ENCODE measurements at places on chromosomes 6 and 20.

DNA sequence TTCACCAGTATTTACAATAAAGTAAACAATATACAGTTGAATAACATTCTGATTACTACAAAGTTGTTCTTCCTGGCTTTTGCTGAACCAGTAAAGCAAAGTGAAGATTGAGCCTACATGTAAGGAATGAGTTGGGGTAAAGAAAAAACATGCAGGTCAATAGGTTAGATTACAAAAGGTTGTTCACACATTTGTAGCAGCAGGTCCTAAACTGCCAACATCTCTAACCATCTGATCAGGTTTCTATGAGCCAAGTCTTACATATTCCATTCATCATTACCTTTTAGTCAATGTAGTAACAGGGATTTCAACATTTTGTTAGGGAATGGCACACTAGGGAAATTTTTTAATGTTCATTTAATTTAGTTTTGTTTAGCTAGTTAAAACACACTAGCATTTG lies 9.3 kb upstream of the CALHM6 start:
- DNase-seq = no peak

DNA sequence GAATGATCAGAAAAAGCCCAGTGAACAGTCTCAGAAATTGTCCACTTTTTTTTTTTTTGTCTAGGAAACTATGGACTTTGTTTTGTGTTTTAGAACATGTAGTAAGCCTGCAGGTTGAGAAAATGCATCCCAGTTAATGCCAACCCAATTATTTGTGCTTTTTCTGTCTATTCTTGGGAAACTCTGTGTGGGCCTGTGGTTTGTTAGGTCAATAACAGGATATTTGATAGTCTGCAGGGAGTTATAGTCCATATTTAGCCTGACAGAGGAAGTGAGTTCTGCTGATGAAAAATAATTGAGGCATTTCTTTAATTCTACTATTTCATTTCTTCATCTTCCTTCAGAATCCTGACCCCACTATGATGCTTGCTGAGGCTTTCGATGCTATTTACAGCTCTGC lies 154.0 kb upstream of the LAMP5 start:
- no peak for DNase-seq

GRCh38 chr20:21514553-21515251 lies 838 bp upstream of the NKX2-2 start:
- DNase-seq = no peak

DNA sequence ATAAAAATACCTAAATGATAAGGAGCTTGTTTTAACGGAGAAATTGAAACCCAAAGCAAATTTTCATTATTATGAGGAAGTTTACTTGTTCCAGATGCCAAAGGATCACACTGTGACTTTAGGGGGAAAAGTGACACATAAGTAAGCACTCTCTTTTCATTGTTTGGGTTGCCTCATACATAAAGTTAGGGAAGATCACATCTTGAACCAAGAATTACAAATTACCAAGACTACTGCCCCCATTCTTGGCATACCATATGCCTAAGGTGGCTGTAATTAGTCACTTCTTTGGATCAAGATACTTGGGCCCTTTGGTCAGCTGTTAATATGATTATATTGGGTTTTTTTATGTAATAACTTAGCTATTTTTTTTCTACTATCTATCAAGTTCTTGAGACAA lies 269.0 kb downstream of the COL12A1 start:
- peak; percentile 73 for DNase-seq

DNA sequence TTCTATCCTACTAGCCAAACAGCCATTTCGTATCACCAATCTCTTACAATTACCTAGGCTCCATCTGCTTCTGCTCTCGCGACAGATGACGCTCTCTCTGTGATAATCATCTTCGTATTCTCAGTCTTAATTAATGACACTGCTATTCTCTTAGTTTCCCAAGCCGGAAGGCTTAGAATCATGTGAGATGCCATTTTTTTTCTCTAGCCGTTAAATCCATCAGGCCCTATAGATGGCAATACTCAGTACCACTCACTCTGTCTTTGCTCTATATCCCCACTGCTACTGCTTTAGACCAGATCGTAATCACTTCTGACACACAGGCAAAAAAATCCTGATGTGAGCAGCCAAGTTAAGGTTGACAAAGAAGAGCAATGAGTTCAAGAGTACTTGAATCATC lies 2.1 kb upstream of the THEMIS start:
- no peak for DNase-seq

GRCh38 chr6:44297063-44298038 lies 15.8 kb downstream of the AARS2 start:
- peak; percentile 18 for DNase-seq

DNA sequence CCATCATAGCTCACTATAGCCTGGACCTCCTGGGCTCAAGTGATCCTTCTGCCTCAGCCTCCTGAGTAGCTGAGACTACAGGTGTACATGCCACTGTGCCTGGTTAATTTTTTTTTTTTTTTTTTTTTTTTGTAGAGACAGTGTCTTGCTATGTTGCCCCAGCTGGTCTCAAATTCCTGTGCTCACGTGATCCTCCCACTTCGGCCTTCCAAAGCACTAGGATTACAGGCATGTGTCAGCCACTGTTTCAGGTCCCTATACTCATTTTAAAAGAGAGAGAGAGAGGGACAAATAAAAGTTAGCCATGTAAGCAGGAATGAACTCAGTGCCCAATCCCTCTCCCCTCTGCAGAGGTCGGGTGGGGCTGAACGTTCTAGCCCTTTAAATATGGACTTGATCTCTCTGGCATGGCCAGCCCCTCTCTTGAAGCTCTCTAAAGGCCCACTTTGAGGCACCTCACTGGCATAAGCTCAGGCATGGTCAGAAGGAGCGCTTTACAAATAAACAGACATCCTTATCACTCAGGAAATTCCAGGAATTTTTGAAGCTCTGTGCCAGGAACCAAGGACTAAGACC lies 9.0 kb upstream of the SERPINB1 start:
- DNase-seq = no peak

GRCh38 chr6:4658486-4658885 lies 117.7 kb upstream of the CDYL start:
- no peak for DNase-seq

- DNase-seq = no peak
Observed at GRCh38 chr6:46921731-46922130, at the start of gene ADGRF5. TSS of gene ADGRF5 (minus strand) at chr6:46921938. CDS start at chr6:46906762, 15,176 bp downstream.

- peak; percentile 69 for DNase-seq
Observed at GRCh38 chr6:148565930-148566663, 180.7 kb upstream of the UST start.

- no peak for DNase-seq
Observed at GRCh38 chr20:58625585-58625984, 25.5 kb upstream of the STX16 start.

- peak; percentile 13 for DNase-seq
Observed at GRCh38 chr6:1348675-1349074, 36.8 kb downstream of the FOXQ1 start.

DNA sequence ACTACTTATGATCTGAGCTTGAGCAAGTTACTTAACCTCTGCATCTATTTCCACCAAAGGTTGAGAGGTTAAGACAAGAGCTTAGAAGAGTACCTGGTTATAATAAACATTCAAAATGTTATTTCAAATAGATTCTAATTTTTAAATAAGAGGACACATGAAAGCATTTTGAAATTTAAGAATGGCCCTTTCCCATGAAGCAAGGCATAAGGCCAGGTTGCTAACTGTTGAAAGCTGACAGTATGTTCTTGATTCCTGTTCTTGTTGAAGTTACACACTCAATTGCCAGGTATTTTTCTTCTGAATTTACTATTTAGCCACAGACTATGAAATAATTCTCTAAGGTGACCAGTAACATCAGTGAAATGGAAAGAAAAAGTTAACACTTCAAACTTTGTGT lies 14.5 kb downstream of the C6orf62 start:
- no peak for DNase-seq

DNA sequence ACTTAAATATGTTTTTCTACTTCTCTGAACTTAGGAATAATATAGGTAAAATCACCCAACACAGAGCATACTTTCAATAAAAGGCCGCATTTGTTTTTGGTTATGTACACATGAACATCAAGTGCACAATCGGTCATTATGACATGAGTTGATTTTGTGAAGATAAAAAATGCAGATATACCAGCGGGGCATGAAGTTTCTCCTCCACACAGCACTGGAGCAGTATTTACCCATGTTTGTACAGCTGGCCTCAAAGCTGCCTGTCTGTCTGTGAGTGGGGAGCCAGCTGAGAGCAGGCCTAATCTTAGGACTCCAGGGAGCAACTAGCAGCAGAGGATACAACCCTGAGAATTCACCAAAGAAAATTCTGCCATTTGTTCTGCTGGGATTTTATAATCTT lies 206.5 kb downstream of the TPBG start:
- no peak for DNase-seq

GRCh38 chr6:48222241-48222640 lies 111.2 kb upstream of the PTCHD4 start:
- no peak for DNase-seq

DNA sequence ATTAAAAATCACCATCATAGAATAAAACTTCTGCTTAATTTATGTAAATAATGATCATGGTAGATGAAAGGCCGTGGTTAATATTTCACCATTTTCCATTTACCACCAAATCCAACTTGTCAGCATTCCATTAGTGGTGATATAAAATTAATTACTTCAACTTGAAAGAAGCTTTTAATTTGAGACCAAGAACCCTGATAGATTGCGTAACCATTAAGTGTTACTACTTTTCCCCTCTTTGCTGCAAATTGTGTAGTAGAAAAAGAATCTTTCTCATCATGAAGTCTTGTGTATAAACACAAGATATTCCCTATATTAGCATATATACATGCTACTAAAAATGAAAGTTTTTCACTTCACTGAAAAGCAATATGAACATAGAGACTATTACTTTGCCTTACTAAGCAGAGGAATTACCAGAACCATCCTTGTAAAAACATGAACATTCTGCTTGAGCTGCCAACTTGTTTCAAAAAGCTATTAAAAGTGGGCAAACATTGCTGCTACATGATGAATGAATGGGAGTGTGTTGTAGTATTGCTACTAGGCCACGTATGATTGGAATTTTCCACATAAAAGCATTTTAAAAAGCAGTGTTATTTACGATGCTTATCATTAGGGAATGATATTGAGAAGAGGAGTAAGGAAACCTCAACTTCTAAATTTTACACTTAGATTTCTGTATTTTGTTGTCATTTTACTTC lies 35.0 kb downstream of the STX11 start:
- no peak for DNase-seq

DNA sequence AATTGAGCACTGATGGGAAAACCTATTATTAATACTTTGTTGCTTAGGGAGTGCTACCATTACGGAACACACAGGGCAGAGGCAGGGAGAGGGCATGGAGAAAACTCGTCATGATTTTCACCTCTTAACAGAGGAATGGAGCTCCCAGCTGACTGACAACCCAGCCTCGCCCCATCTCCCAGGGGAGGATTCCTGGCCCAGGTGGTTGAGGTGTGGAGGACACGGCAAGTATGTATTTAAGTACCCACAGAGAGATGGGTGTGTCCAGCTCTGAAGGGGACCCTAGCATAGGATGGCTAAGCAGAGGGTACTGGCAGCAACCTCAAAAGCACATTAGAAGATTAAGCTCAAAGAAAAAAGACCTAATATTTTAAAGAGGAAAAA lies 261.9 kb upstream of the MOCS1 start:
- no peak for DNase-seq

DNA sequence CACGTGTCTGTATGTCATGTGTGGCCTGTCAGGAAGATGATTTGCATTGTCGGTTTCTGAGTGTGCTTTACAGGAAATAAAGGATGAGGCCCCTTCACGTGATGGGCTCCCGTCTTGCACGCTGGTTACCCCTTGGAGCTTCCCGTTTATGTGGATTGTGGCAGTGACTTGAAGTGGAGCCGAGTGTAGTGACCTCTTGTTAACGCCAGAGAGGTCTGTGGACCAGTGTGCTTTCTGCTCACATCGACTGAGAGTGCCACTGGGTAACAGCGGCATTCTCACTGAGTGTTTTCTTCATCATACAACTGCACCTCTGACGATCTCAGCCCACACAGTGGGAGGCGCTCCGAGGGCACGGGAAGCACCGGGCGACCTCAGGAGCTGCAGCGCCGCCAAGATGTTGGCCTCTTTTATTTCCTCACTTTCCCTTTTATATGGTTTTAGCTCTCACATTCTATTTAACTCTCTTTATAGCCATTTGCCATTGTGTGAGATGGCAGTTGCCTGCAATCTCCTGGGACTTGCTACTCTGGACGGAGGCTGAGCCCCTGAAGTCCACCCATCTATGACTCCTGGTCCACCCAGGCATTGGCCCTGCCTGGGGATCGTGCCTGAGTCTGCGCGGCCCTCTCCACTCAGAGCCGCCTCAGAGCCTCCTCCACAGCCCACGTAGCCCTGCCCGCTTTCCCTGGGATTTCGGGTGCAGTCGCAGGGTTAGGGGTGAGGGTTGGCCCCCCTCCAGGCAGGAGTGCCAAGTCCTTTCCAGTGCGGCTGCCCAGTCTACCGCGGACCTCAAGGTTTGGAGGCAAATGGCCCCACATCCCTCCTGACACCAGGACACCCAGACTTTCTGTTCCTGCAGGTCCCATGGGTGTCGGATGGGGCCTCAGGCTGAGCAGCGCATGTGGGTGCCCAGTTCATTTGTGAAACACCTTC lies 238.9 kb downstream of the ERMARD start:
- no peak for DNase-seq

DNA sequence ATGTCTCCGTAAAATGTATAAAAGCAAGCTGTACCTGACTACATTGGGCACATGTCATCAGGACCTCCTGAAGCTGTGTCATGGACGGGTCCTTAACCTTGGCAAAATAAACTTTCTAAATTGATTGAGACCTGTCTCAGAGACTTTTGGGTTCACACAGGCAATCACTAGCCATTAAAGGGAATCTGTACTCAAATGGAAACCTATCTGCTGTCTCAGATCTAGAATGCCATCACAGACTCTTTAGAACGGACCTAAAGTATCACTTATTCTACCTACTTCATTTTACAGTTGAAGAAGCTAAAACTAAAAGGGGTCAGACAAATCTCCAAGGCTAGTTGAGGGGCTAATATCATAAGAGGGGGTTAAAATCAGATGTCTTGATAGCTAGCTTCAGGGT lies 11.1 kb downstream of the SAMD3 start:
- no peak for DNase-seq

GRCh38 chr6:97717086-97717485 lies 434.1 kb upstream of the MMS22L start:
- peak; percentile 9 for DNase-seq

DNA sequence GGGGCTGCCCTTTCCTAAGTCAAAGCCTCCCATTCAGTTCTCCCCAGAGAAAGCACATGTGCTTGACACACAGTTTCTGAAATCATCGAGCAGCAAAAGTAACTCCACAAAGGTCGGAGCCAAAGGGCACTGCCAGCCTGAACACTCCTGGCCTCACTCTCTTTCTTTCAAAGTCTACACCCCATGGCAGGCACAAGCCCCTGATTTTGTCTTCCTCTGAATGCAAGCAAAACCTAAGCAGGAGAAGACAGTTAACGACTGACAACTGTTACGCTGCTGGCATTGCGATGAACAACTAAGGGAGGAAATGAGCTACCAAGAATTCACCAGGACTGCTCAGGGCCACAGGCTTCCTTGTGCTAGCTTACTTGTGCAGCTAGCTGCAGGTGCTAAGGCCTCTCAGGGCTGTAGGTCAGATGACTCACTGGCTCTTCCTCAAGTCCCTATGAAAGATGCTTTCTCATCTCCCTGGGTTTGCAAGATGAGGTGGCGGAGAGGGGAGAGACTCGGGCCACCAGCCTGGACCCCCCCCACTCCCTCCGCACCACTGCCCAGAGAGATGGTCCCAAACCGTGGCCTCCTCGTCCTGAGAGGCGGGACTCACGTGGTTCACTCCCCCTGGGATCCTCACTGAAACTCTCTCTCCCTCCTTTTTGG lies 208.2 kb downstream of the DLL1 start:
- DNase-seq = no peak
